ENCODE measurements at places on chromosomes 5 and 9.

DNA sequence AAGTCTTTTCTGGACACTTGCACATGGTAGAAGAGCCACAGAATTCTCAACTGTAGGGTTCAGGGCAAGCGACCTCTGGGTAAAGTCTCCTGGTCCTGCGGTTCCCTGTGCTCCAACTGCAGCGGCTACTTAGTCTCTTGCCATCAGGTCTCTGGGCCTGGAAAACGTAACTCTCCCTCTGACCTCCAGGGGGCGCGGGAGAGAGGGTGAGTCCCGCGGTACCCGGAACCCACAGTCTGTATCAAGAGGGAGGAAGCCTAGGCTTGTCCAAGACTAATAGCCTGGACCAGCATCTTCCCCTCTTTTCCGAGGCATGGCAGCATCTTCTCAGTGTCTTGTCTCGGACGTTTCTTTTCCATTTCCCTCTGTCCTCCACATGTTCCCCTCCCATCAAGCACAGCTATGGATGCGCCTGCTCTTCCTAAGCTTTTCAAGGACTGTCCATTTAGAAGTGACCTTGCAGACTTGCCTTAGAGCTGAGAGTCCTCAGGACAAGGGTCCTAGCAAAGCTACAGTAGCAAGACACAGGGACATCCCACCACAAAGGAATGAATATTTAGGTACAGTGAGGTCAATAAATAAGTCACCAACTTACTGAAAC, 59.3 kb downstream of the FSTL4 start:
- DNase-seq = no peak

GRCh38 chr9:77899679-77900354, 131.8 kb downstream of the GNAQ start:
- no peak for DNase-seq

- DNase-seq = no peak
Observed at GRCh38 chr9:130473566-130473965, 28.8 kb downstream of the ASS1 start.

DNA sequence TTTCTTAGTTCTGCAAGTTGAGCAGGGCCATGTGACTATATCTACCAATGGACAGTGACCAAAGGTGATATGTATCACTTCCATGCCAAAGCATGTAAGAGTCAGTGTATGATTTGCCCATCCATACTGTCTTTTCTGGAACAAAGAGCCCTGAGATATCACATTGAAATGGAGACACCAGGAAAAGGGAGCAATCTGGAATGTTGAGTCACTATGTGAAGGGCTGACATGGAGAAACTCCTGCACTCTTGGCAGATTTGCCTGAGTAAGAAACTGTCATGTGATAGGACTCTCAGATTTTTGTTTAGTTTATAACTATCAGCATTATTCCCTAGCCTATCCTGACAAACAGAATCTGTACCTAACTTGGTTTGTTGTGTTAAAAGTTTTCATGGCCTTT, 29.8 kb upstream of the TMEM161B start:
- no peak for DNase-seq

DNA sequence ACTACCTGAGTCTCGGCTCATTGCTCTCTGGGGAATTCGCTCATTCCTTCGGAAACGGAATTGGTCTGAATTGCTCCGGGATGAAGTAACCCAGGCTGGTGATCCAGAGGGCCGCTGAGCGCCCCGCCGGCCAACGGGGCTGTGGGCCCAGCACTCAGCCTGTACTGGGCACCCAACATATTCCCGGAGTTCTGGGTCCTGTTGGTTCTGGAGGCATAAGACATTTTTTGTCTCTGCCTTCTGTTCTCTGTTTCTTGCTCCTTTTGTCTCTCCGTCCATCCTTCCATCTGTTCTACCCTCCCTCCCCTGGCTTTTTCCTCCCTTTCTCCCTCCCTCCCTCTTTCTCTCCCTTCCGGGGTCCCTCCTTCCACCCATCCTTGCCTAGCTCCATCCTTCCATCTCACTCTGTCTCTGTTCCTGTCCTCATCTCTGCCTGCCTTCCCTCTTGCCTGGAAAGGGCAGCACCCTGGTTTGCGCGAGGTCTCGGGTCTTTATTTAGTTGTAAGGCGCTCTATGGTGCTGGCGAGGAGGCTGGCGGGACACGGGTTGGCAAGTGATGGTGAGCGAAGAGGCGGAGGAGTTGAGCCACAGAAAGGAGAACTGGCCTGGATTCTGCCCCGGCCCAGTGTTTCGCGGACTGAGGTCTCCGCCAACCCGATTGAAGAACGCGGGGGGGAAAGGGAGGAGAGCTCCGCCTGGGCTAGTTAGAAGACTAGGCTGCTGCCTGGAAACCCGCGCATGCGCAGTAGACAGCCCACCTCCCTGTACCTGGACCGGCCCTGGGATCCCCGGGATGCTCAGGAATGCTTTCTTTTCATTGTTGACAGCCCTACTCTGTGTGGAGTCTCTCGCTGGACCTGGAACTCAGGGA, 1468.0 kb downstream of the FOXD4L5 start:
- no peak for DNase-seq

GRCh38 chr5:91521334-91521733, 138.2 kb upstream of the ARRDC3 start:
- DNase-seq = no peak

DNA sequence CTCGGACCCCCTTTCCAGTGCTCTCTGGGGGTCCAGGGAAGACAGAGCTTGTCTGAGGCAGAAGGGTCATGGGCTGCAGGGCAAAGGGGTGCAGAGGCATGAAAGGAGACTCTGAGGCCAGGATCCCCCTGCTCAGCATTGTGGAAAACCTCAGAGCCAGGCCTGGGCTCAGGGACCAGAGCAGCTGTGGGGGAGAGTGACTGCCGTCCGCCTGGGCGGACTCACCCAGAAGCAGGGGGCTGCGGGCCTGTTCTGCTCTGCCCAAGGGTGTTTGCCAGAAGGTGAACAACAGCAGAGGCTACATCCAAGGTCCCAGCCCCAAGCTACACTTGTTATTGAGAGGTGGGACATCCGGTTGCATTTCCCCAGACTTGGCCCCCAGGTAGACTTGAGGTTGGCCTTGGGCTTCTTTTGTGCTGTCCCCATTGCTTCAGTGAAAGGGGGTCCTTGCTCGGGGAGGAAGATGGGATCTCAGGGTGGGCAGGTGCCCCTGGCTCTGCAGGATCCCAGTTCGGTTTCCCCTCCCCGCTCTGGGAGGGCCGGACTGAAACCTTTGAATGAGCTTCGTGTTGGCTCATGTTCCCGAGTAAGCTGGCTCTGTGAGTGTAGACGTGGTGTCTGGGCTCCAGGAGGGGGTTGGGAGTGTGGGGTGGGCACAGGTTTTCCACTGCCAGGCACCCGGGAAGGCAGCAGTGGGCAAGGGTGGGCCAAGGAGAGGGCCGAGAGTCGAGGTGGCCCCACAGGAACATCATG, 92.1 kb downstream of the COL5A1 start:
- no peak for DNase-seq

DNA sequence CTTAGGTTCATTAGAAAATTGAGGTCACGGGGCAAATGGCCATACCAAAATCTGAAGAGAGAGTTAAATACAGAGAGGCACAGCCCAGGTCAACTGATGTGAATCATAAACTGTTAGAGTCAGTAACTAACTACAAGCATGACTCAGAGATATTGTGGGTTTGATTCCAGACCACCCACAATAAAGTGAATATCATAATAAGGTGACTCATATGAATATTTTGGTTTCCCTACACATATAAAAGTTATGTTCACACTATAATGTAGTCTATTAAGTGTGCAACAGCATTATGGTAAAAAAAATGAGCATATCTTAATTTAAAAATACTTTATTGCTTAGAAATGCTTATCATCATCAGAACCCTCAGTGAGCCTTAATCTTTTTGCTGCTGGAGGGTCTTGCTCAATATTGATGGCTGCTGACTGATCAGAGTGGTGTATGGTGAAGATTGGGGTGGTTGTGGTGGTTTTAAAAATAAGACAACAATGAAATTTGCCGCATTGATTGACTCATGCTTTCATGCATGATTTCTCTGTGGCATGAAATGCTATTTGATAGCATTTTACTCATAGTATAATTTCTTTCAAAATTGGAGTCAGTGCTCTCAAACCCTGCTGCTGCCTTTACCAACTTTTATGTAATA, 53.1 kb upstream of the EDIL3 start:
- DNase-seq = no peak

DNA sequence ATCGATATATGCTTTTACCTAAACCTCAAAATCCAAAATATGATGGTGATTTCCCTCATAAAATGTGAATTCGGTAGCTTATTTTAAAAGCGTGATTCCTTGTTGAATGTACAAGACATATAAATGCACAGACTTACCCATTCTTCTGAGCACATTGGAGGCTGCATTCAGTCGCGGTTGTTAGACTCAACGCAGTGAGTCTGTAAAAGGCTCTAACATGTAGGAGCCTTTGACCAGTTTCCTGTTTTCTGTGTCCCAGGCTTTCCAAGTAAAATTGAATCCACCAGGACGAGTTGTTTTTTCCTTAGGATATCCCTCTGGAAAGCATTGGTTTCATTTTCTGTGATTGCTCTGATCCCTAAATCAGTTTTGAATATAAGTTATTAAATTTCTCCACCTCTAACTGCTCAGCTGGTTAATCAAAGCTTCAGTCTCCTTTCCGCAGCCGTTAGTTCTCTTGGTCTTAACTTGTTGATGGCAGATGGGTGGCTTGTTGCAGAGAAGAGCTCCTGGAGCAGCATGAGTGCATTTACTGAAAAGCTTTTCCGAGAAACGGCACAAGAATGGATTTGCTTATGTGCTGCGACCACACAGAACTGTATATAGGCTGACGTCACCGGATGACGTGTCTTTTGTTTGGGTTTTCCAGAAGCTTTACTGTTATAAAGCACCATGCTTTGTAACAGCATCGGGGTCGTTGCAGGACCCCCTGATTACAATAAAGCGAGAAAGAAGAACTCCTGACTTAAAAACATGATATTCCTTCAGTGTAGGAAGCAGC, at the start of gene LRRTM2:
Gene LRRTM2 (minus strand): TSS at position 565 of the 781 bp plus-strand sequence. CDS start 424 bp downstream, at position 141.
- no peak for DNase-seq

GRCh38 chr5:74499256-74500050, 141.1 kb downstream of the ENC1 start:
- DNase-seq = no peak
